ENCODE measurements at places on chromosomes 5 and 9. TPM values are rescaled to one million over a fixed set of nuclear protein-coding genes. Genes with fewer than 3 reads are reported as not detected.

DNA sequence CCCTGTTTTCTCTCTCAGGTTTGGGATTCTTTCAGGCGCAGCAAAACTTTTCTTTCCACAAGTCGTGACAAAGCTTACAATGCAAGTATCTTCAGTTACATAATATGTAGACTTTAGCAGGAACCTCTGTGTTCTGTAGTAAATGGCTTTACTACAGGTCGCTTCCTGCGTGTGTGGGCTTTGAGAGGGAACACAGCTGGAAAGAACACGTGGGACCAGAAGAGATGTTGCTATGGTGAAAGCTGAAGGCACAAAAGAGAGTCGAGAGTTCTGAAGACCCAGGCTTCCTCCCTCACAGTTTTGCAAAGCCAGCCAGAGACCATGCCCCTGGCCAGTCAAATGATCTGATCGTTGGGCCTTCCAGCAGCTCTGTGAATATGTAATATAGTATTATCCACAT is 4.0 kb downstream of the ANKRD55 start:
- no peak for DNase-seq

DNA sequence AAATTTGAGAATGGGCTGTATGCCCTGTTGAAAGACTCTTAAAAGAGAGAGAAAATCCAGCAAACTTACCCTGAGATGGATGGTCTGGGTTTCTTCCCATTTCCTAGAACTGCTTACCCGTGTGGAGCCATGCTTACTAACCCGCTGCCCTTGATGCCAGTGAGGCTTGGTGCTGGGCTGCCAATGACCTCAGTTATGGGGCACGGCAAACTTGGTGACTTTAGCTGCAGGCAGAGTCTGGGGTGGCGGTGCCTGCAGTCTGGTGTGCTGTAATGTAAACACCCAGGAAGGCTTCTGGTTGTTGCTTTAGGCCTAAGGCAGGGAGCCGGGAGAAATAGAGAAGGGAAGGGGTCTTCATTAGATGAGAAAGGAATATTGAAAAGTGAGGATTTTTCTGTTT is 7.3 kb upstream of the TENT4A start:
- DNase-seq = no peak

DNA sequence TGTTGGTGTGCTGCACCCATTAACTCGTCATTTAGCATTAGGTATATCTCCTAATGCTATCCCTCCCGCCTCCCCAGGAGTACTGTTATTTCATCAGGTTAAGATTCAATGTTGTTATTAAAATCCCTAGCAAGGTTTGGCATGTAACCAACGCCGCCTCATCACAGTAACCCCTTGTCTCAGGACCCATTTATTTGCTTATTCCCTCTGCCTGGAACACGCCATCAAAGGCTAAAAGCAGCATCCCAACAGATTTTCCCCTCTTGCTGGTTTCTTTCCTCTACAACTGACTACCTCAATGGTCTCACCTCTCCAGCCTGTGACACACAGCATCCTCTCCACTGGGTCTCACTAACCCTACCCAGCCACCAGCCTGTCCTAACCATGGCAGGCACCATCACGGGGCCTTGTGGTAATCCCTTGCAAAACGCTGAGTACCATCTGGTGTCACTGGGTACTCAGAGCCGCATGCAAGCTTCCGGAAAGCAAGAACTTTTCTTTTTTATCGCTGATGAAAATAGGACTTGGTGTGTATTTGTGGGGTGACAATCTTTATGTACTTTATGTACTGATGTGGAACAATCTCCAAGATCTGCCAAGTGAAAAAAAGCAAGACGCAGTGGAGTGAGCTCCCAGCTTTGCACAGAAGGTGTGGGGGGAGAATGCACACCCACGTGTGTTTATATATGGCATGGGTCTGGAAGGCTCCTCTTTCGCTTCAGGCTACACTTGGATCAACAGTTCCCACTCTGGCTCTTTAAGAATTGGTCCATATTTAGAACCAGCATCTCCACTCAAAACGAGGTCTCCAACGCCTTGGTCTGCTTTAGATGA is 6.1 kb downstream of the RPS14 start:
- peak; percentile 44 for DNase-seq

- peak; percentile 80 for DNase-seq
These were observed 47.1 kb downstream of the CAST start for GRCh38 chr5:96709152-96709821.

GRCh38 chr5:148909766-148910165 is 83.4 kb downstream of the ADRB2 start:
- DNase-seq = peak; percentile 36

DNA sequence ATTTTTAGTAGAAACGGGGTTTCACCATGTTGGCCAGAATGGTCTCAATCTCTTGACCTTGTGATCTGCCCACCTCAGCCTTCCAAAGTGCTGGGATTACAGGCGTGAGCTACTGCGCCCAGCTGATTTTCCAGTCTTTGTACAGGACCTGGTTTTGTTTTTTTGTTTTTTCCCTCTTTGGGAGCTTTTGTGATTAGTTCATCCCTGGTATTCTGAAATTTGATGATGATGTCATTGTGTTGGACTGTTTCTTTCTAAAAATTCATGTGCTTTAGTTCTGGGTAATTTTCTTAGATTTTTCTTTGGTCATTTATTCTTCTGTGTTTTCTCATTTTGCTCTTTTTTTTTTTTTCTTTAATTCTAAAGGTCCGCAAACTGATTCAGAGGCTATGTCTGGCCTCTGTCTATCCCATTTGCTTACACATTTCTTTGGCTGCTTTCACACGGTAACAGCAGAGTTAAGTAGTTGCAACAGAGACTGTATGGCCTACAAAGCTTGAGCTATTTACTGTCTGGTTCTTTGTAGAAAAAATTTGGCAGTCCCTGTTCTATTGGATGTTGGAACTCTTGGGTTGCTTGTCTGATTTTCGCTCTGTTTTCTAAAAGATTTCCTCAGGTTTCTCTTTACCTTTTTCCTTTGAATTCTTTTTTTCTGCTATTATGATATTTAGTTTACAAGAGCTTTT is 24.8 kb downstream of the STX17 start:
- no peak for DNase-seq

GRCh38 chr5:102036927-102037326 is 259.2 kb downstream of the SLCO4C1 start:
- DNase-seq = no peak

DNA sequence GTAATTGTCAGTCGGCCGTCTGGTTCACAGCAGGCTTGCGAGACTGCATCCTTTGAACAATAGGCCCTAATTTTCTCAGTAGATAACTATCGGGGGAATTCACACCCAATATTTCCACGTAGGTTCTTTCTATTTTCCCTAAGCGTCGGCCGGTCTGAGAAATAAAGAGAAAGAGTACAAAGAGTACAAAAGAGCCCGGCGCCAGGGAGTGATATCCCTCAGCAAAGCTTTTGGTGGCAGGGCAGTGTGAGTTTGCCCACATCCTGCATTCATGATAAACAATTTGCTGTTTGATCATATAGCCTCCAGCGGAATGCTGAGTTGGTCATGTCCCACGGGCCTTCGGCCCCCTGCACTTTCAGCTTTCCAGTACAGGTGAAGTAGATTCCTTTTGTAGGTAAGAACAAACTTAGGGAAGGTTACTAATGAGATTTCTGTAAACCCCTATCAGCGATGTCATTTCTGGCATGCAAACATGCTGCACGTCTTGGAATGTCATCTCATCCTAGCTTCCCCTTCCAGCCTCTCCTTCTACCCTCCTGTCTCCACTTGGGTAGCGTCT is 4.7 kb upstream of the PTGR1 start:
- no peak for DNase-seq

GRCh38 chr5:9537223-9538141 is 8.4 kb downstream of the SEMA5A start:
- DNase-seq = no peak

MARVELD2 gene
- total RNA-seq = 0.17 TPM

SLC25A2 gene
- total RNA-seq = not detected

LAMC3 gene
- total RNA-seq = 0.13 TPM

PRRT1B gene
- not detected for total RNA-seq

TMEM215 gene
- not detected for total RNA-seq

HEMGN gene
- not detected for total RNA-seq
